ENCODE measurements at places on chromosomes 7 and 10. TPM values are rescaled to one million over a fixed set of nuclear protein-coding genes. Genes with fewer than 3 reads are reported as not detected.

UNCX gene
- total RNA-seq, result not detected

DNA sequence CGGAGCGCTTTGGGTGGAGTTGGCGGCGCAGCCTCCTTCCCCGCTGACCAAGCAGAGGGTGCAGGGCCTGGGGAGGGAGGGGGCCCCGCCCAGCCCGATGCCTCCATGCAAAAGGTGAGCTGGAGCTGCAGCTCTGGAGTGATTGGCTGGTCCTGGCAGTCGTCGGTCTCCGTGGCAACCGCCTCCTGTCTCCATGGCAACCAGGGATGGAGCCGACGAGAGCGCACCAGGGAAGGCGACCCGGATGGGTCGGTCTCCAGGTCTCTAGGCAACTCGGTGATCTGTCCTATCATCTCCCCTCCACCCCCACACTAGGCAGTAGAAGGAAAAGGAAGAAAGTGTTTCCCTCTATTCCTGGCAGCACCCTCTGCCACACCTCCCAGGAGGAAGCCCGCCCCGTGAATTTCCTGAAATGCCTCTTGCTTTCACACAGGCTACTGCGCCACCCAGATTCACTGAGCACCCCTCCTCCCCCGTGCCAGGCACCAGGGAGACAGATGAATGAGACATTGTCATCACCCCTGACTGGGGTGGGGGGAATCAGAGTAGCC lies 647 bp upstream of the NACAD start:
- peak; percentile 29 for DNase-seq

- no peak for DNase-seq
Measured at GRCh38 chr10:33478675-33479125, 144.2 kb upstream of the NRP1 start.

DNA sequence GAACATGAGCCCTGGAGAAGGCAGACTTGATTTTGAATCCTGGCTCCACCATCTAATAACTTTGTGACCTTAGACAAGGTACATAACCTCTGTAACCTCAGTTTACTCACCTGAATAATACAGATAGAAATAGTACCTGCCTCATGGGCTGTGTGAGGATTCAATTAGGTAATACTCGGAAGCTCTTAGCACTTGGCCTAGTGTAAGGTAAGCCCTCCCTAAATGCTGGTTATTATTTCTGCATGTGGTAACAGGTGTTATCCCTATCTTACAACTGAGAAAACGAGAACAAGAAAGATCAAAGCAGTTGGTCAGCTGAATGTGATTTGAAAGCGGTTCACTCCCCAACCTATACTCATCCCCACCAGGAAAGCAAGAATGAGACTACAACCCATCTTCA lies 28.7 kb upstream of the ACSL5 start:
- DNase-seq, result no peak

DNA sequence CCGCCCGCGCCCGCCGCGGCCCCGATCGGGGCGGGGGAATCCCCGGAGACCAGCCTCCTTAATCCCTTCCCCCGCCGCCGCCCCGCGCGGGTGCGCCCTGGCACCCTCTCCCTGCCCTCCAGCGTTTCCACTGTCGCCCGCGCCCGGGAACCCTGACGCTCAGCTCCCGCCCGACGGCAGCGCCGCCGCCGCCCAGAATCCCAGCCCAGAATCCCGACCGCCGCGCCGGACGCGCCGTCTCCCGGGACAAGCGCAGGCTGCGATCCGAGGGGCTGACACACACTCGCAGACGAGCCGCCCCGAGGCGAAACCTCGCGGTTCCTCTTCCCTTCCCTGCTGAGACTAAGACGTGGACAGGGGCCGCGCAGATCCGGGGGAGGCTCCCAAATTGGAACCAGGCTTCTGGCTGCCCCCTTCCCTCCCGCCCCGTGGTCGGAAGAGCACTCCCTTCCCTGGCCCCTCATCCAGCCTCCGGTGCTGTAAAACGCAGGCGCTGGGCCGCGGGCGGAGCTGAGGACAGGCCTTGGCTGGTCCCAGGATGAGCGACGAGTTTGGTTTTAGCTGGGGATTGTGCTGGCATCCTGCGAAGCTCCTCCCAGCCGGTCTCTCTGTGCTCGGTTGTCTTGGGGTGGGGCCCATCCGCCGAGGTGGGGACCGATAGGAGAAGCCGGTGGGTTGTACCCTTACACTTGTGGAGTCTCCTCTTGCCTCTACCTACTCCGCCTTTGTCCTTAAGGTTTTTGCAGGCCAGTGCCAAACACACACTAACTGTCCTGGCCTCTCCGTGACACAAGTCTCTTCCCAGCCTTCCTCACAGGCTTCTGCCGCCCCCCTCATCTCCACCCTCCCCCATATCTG lies 1.1 kb downstream of the MARVELD1 start:
- DNase-seq, result peak; percentile 71

LRIT1 gene
- total RNA-seq, result not detected
